ENCODE measurements at places on chromosomes 3 and 15.

DNA sequence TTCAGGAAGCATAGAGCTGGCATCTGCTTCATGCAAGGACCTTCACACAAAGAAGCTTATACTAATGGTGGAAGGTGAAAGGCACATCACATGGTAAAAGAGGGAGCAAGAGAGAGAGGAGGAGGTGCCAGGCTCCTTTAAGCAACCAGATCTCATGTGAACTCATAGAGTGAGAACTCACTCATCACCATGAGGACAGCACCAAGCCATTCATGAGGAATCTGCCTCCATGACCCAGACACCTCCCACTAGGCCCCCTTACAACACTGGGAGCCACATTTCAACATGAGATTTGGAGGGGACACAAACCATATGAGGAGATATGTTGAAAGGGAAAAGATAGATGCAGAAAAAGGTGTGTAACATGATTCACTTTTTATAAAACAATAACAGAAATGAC lies 48.4 kb upstream of the TLE3 start:
- DNase-seq: no peak

- DNase-seq: no peak
These were observed 235.3 kb upstream of the ST8SIA2 start for GRCh38 chr15:92158426-92158825.

GRCh38 chr3:183937601-183938286 lies 53.1 kb upstream of the PARL start:
- no peak for DNase-seq

DNA sequence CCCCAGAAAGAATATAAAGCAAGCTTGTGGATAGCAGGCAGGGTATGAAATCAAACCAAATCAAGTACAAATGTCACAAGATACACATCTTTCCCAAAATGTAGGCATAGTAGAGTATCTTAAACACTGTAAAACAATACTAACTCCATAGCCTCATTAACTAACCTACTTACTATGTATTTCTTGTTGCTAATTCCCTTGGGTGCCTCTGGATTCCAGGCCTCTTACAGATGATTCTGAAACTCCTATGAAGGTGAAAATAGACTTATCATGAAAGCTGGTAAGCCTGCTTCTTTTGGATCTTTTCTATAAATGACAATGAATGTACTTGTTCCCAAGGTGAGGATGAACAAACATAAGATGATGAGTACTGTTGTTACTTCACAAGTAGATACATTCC lies 93.8 kb downstream of the FRMD5 start:
- DNase-seq: peak; percentile 50

- no peak for DNase-seq
These were observed 2.8 kb downstream of the ZIC4 start for GRCh38 chr3:147403511-147403910.
